ENCODE measurements at places on chromosomes 13 and 19. TPM values are rescaled to one million over a fixed set of nuclear protein-coding genes. Genes with fewer than 3 reads are reported as not detected.

THSD1 gene
- total RNA-seq, result 3.0 TPM

FFAR1 gene
- total RNA-seq, result not detected

PNKP gene
- total RNA-seq, result 39.2 TPM

SYNE4 gene
- 0.28 TPM for total RNA-seq

ZNF536 gene
- total RNA-seq, result 5.4 TPM

PROSER1 gene
- 12.2 TPM for total RNA-seq

CASP14 gene
- total RNA-seq, result not detected

IZUMO2 gene
- not detected for total RNA-seq

FAM216B gene
- total RNA-seq, result not detected

DCT gene
- total RNA-seq, result 1.4 TPM

SPINT2 gene
- 20.7 TPM for total RNA-seq

IRGC gene
- total RNA-seq, result not detected

CLDND2 gene
- total RNA-seq, result not detected

LCP1 gene
- total RNA-seq, result 27.4 TPM

ZNF534 gene
- not detected for total RNA-seq

TEX101 gene
- not detected for total RNA-seq

DIAPH3 gene
- 1.9 TPM for total RNA-seq

TNPO2 gene
- total RNA-seq, result 66.0 TPM

PDE4C gene
- total RNA-seq, result 8.6 TPM

TMEM86B gene
- 1.3 TPM for total RNA-seq

TCF3 gene
- total RNA-seq, result 50.2 TPM

LIM2 gene
- total RNA-seq, result not detected

TTC9B gene
- 1.1 TPM for total RNA-seq

KLF1 gene
- not detected for total RNA-seq

TUBB4A gene
- 2.4 TPM for total RNA-seq

ZNF682 gene
- 1.8 TPM for total RNA-seq

TEX29 gene
- 2.1 TPM for total RNA-seq

FEM1A gene
- 11.8 TPM for total RNA-seq

ZSCAN4 gene
- not detected for total RNA-seq
